Psoas muscle (tissue), 8 donors: ENCODE measurements at places on chromosomes 12 and 14. TPM values are rescaled to one million over a fixed set of nuclear protein-coding genes. Genes with fewer than 3 reads are reported as not detected.
A peak's percentile ranks its signal among the peaks of the same experiment; 100 is the strongest.

- DNase-seq, result no peak
These were observed 500.4 kb downstream of the NELL2 start for GRCh38 chr12:44375694-44376093.

GRCh38 chr14:76919431-76920330, 93.5 kb downstream of the LRRC74A start:
- peak; percentile 30 for DNase-seq

Gene MYF6
- 300 TPM for total RNA-seq

- no peak for DNase-seq
These were observed 6.8 kb upstream of the RASAL1 start for GRCh38 chr12:113142173-113142885.

- no peak for DNase-seq
These were observed 7.7 kb downstream of the XRCC3 start for GRCh38 chr14:103707329-103708263.

GRCh38 chr12:104738331-104738730, 219.8 kb downstream of the SLC41A2 start:
- DNase-seq, result no peak

Gene BCL7A
- 12.2 TPM for total RNA-seq

Gene SLC39A5
- not detected for total RNA-seq

Gene CYP27B1
- total RNA-seq, result not detected

Gene PKP2
- total RNA-seq, result 4.4 TPM

- no peak for DNase-seq
These were observed 168.2 kb upstream of the GZMB start for GRCh38 chr14:24802236-24802635.

DNA sequence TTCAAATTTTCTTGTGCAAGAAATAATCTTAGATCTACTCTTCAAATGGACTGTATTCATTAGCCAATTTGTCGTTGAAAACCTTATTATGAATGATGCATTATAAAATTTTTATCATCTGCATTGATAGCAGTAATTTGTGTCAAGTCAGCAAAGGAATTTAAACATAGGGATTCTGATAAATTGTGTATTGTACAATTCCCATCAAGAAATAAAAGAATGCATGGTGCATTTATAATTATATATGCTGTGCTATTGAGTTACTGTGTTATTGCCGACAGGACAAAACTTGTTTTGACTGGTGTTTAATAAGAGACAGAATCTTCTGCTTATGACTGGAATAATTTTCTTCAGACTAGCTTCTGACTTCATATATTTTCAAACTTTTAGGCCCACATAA, 3.1 kb upstream of the BCDIN3D start:
- no peak for DNase-seq

Gene RAB3IP
- total RNA-seq, result 19.3 TPM

GRCh38 chr12:56528846-56529245, 7.2 kb downstream of the RBMS2 start:
- DNase-seq, result no peak

DNA sequence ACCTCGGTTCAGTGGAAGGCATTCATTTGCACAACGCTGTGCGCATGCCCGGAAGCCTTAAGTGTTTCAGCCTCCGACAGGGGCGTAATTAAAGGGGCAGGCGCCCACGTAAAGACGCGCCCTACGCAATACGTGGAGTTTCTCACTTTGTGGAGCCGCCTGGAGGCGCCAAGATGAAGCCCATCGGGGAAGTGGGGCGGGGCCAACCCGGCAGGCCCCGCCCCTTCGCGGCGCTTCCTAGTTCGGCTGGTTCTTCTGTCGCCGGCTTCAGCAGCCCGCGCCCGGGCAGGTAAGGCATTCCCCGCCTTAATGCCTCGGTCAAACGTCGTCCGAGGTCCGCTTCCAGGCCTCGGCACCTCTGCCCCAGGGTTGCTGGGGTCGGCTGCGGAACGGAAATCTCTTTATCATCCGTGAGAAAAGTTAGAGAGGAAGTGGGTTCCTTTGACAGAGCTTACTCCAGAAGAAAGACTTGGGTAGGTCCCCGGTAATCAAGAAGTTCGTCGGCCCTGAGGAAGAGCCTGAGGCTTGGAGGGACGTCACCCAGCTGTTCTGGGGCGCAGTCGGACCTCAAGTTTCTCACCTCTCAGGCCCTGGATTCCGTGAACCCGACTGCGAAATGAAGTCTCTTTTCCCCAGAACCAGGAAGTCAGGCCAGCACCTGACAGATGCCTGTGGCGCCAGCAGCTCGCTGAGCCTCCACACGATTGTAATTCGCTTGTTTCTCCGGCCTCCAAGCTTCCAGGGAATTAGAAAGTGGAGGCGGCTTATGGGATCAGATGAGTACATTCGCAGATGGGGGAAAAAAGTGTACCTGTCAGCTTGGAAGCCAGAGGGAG, at the start of the genes IRAK4 and PUS7L:
Gene IRAK4 (plus strand): TSS at position 224 of the 836 bp plus-strand sequence. CDS start 9,161 bp downstream, outside the sequence.
Gene PUS7L (minus strand): TSS at position 63 of the 836 bp plus-strand sequence. CDS start 3,545 bp downstream, outside the sequence.
- peak; percentile 95 for DNase-seq

Gene TMPRSS12
- not detected for total RNA-seq

Gene ASCL1
- not detected for total RNA-seq

- no peak for DNase-seq
These were observed 28.6 kb downstream of the SLC2A14 start for GRCh38 chr12:7844116-7844515.

DNA sequence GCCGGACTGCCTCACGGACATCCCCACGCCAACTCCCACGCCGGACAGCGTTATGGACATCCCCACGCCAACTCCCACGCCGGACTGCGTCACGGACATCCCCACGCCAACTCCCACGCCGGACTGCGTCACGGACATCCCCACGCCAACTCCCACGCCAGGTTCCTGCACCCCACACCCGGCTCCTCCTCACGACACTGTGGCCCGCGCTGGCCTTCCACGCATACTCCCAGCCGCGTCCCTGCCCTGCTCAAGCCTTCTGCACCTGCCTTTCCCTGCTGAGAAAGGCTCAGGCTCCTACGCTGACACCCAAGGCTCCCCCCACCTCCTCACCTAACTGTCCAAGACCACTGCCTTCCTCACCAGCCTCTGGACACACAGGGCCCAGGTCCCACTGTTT, 9.7 kb downstream of the CACNA2D4 start:
- no peak for DNase-seq

GRCh38 chr12:125100551-125101434, 35.6 kb downstream of the AACS start:
- no peak for DNase-seq

Gene TAS2R50
- 0.39 TPM for total RNA-seq

GRCh38 chr12:28424965-28425364, 234.7 kb downstream of the CCDC91 start:
- no peak for DNase-seq

Gene TAS2R42
- total RNA-seq, result not detected

DNA sequence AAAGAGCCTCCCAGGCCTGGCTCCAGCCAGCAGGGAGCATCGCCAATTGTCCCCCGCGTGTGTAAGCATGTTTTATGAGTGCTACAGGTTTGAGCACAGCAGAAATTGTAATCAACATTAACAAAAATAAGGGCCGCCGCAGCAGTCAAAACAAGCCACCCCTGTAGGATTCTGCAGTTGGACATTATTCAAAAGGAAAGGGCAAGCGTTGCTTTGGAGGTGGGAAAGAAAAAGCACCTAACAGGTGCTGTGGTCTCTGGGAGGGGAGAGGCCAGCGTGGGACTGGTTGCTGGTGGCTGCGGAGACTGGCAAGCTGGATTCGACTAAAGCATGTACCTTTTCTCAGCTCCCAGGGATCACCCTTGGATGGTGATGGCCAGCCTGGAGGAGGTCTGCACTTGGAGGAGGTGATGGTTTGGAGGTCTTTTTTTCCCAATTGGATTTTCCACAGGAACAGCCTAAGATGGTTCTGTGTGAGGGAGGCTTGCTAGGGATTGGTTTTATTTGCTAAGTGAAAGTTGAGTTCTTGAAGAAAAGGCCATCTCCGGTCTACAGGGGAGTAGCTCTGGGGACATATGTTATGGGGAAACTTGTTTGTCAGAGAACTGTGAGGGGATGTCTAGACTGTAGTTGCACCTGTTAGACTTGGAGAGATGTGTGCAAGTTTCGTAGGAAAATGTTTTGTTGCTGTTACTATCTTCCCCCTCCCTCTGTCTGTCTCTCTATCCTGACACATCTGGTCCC, 2.0 kb downstream of the DYRK2 start:
- DNase-seq, result peak; percentile 56

Gene BLOC1S1
- total RNA-seq, result 127 TPM

DNA sequence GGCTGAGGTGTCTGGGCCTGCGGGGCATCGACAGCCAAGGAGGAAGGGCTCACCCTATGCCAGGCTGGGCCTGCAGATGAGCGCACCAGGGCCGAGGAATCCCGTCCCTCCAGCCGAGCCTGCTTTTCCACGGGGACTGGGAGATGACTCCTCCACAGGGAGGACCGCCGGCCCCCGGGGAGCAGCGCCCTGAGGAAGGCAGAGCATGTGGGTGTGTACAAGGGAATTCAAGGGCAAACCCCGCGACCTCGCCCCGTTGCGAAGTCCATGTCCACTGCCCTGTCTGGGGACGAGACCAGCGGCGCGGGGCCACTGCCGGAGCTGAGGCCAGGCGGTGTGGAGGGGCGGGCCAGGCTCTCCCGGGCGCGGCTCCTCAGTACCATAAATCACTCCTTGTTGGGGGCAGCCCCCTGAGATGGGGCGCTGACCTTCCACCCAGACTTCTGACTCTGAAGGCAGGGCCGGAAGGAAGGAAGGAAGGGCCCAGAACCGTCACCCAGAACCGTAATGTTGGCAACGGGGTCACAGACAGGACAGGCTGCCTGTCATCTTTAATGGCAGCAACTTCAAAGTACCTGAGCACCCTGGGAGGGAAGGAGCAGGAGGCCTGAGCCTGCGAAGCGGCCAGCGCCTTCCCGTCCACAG, 52.5 kb downstream of the RNF34 start:
- no peak for DNase-seq

Gene GPR137C
- total RNA-seq, result 1.6 TPM

Gene SLC25A47
- not detected for total RNA-seq

- DNase-seq, result no peak
These were observed 16.0 kb downstream of the AMDHD1 start for GRCh38 chr12:95959107-95959506.
